Renal pelvis (tissue), 12 donors: ENCODE measurements at places on chromosomes 16 and 17. TPM values are rescaled to one million over a fixed set of nuclear protein-coding genes. Genes with fewer than 3 reads are reported as not detected.

Gene CES3
- 4.6 TPM for polyA plus RNA-seq

Gene AGRP
- 0.91 TPM for polyA plus RNA-seq

Gene SLC5A11
- 7.2 TPM for polyA plus RNA-seq

Gene NPIPB12
- polyA plus RNA-seq, result 144 TPM

Gene MYOCD
- 6.3 TPM for polyA plus RNA-seq

Gene MKS1
- polyA plus RNA-seq, result 37.0 TPM

Gene ABCA10
- polyA plus RNA-seq, result 2.8 TPM

Gene ATP2A1
- polyA plus RNA-seq, result 5.2 TPM

Gene EFCAB5
- polyA plus RNA-seq, result 2.9 TPM

Gene SOX9
- 20.4 TPM for polyA plus RNA-seq

Gene STX1B
- polyA plus RNA-seq, result 1.2 TPM

Gene NPIPA7
- polyA plus RNA-seq, result 21.4 TPM

Gene C16orf54
- 0.12 TPM for polyA plus RNA-seq

Gene TMEM204
- polyA plus RNA-seq, result 24.7 TPM

Gene CTF1
- polyA plus RNA-seq, result 7.7 TPM

Gene CSH2
- 0.10 TPM for polyA plus RNA-seq

Gene GRB2
- 96.9 TPM for polyA plus RNA-seq

Gene DLX3
- 1.5 TPM for polyA plus RNA-seq

Gene PERCC1
- polyA plus RNA-seq, result 0.21 TPM

Gene FBXW10B
- polyA plus RNA-seq, result 1.1 TPM

Gene LRRC36
- polyA plus RNA-seq, result 9.9 TPM

Gene SLC47A2
- polyA plus RNA-seq, result 12.3 TPM

Gene NHERF2
- polyA plus RNA-seq, result 116 TPM

Gene COPZ2
- polyA plus RNA-seq, result 18.0 TPM

Gene CDRT15
- polyA plus RNA-seq, result 0.61 TPM

Gene ASB16
- 4.4 TPM for polyA plus RNA-seq

Gene TBC1D3B
- polyA plus RNA-seq, result 22.9 TPM

Gene FBXW10
- 0.75 TPM for polyA plus RNA-seq

Gene PRSS22
- 8.8 TPM for polyA plus RNA-seq

Gene ABI3
- 6.1 TPM for polyA plus RNA-seq

Gene HAS3
- 4.8 TPM for polyA plus RNA-seq

Gene CTRL
- polyA plus RNA-seq, result 8.4 TPM

Gene TEX19
- not detected for polyA plus RNA-seq

Gene KLHDC4
- 41.0 TPM for polyA plus RNA-seq

Gene MT1A
- polyA plus RNA-seq, result not detected

Gene MYO15A
- 2.2 TPM for polyA plus RNA-seq

Gene LRRC75A
- 4.6 TPM for polyA plus RNA-seq

Gene BCAR1
- 71.1 TPM for polyA plus RNA-seq

Gene TLCD3B
- 1.2 TPM for polyA plus RNA-seq

Gene SEPTIN1
- 2.6 TPM for polyA plus RNA-seq

Gene CCL1
- polyA plus RNA-seq, result not detected

Gene ACSM5
- 6.4 TPM for polyA plus RNA-seq

Gene SPNS3
- polyA plus RNA-seq, result 3.8 TPM

Gene PRSS8
- polyA plus RNA-seq, result 75.3 TPM

Gene ZPBP2
- not detected for polyA plus RNA-seq

Gene WNT9B
- 7.2 TPM for polyA plus RNA-seq

Gene REXO5
- 5.3 TPM for polyA plus RNA-seq

Gene CBX2
- 37.7 TPM for polyA plus RNA-seq

Gene TMC5
- polyA plus RNA-seq, result 0.26 TPM

Gene C16orf92
- not detected for polyA plus RNA-seq

Gene CDK5R1
- 5.4 TPM for polyA plus RNA-seq

Gene FA2H
- 3.9 TPM for polyA plus RNA-seq
